ENCODE measurements at places on chromosomes 12 and 14.

- no peak for DNase-seq
Measured at GRCh38 chr14:56145965-56146364, 27.8 kb downstream of the PELI2 start.

GRCh38 chr12:58291106-58291505 lies 349.7 kb downstream of the ATP23 start:
- no peak for DNase-seq

GRCh38 chr12:131894981-131895639 lies 688 bp downstream of the ULK1 start:
- DNase-seq = no peak

- no peak for DNase-seq
Measured at GRCh38 chr14:96098999-96099335, 59.8 kb downstream of the C14orf132 start.

GRCh38 chr14:96400495-96400894 lies 8.6 kb downstream of the AK7 start:
- no peak for DNase-seq

- no peak for DNase-seq
Measured at GRCh38 chr12:13595536-13596443, 385.6 kb downstream of the GRIN2B start.

DNA sequence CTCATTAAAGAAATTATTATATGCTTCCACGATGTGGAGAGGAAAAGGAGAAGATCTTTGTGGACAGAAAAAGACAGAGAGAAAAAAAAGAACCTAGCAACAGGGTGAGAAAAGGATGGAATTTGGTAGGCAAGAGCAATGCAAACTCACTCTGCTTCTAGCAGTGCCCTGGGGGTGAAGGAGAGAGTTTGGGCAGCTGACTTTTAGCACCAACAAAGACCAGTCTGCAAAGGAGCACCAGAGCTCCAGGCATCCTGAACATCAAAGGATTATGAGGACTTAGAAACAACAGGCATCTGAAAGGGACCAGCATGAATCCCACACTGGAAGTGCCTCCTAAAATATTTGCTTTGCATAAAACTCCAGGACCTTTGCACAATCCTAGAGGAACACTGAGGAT lies 32.8 kb upstream of the RERG start:
- no peak for DNase-seq
